Amniotic epithelial cell (primary cell): ENCODE measurements at places on chromosomes 7 and 10.

GRCh38 chr7:114158275-114158674 lies 239.5 kb upstream of the PPP1R3A start:
- DNase-seq, result no peak

DNA sequence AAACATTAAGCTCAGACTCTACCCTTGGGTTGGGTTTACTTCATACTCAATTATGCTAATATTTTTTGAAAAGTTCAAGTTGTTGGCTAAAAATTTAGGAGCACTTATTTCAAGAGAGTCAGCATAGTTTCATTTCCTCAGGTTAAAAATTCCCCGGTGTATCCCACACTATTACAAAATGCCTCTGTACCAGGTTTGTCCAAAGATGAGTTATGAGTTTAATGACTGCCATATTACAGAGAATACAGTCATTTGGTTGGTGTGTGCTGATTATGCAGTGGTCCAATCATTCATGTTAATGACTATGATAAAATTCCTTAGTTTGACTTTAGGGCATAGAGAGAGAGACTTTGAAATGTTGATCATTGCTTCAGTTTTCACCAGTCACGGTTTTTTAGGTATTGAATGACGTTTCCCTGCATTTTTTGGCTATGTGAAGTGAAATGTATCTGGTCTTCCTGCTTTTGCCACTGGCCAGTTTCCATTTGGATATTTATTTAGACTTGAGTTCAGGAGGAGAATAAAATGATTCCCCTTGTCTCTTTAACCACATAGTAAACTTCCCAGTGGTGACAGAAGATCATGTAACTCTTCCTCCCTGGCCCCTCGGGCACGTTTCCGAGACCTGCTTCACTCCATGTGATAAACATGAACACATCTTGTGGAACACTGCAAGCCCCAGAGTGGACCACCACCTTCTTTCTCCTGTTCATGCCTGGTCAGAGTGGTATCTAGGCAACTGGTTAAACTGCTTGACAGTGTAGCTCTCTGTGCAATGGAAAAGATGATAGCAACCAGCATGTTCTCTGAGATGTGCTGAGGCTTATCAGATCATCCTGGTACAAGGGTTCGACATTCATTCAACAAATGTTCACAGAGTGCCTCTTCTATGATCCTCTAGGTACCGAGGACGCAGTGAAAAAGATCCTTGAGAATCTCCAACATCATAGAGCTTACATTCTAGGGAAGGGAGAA lies 153.6 kb downstream of the CACNB2 start:
- no peak for DNase-seq

DNA sequence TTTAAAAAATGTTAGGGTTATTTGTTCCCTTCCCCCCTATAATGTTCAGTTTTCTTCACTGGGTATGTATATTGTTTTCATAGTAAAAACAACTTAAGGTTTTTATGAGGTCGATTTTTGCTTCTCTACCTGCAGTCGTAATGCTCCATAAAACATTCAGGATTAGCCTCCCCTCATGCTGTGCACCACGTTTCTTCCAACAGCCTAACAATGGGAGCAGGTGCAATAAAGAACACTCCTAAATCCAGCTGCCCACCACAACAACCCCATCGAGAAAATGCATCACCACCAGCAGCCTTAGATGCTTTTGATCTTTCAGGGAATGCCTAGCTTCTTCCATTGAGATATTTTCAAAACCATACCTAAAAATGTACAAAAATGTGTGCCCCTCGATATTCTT lies 111.1 kb downstream of the ADAM12 start:
- no peak for DNase-seq

- no peak for DNase-seq
Measured at GRCh38 chr7:42107484-42108240, 129.3 kb downstream of the GLI3 start.

DNA sequence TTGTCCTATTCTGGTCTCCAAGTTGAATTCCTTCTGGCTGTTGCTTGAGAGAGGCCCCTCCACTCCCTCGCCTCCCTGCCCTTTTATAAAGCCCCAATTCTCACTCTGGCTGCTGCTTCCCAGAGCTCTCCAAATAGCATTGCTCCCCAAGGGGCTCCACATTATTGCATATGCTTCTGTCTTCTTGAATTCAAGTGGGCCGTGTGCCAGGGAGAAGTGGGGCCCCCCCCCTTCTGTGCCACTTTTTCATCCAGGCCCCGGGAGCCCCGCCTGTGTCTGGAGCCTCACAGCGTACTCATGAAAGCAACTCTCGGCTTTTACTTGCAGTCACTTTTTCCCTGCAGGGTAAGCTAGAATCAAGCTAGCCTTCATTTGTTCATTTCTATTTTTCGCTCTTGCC lies 265.1 kb downstream of the CCSER2 start:
- no peak for DNase-seq

DNA sequence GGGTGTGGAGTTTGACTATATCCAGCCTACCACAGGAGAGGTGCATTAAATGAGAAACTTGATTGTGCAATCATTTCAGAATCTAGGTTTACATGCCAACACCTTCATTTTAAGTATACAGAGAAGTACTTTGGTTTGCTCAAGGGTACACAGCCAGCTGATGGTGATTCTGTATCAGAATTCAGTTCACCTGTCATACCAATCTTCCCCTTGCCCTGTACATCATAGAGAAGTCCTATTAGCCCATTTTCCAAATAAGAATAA lies 35.0 kb upstream of the PPP1R17 start:
- DNase-seq, result no peak

DNA sequence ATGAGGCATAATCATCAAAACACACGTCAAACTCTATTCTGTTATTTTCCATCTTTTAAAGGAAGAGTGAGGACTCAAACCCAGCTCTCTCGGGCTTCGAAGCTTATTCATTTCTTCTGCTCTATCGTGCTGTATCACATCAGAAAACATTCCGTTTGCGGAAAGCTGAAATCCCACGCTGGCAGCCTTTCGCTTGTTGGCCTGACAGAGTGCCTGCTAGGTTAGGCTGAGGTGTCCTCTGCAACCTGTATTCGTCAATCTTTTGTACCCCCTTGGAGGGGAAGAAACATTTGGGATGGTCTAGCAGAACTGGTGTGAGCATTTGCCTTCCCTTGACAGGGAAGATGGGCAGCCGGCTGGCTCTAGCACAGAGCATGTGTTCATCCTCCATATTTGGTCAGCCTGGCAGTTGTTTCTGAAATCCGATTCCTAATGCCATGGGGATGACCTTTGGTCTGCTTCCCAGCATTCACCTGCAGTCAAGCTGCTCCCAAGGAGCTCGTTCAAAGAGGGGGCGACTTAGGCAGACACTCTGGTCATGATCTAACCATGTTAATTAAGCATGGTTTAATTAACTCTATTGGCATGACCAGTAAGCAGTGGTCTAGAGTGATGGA lies 55.2 kb downstream of the TACC2 start:
- no peak for DNase-seq

GRCh38 chr10:121655254-121656144 lies 57.3 kb upstream of the FGFR2 start:
- DNase-seq, result no peak

- no peak for DNase-seq
Measured at GRCh38 chr7:8921807-8922206, 488.4 kb downstream of the NXPH1 start.

DNA sequence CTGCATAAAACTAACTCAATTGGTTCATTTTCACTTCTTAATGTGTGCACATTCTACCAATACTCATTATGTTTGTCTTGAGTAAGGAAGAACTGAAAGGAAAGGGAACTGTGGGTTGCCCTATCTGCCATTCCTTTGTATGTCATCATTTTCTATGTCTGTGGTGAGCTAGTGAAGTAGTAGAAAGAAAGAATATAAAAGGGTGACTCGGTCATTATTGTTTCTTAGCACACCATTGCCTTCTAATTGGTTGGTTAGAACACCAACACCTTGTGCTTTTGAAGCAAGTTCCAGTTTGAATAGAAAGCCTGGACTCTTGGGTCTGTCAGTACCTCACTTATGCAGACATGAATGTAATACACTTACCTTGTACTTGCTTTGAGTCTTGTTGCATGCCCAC lies 64.3 kb upstream of the MDFIC start:
- peak; percentile 58 for DNase-seq

GRCh38 chr7:40595832-40596231 lies 461.0 kb downstream of the SUGCT start:
- no peak for DNase-seq

- DNase-seq, result no peak
Measured at GRCh38 chr10:70592746-70593512, 9.6 kb downstream of the PRF1 start.

GRCh38 chr7:17211307-17211836 lies 87.1 kb upstream of the AHR start:
- DNase-seq, result no peak
